Left ventricle myocardium superior (tissue), 1 donor: ENCODE measurements at places on chromosomes 2 and 18. TPM values are rescaled to one million over a fixed set of nuclear protein-coding genes. Genes with fewer than 3 reads are reported as not detected.

DNA sequence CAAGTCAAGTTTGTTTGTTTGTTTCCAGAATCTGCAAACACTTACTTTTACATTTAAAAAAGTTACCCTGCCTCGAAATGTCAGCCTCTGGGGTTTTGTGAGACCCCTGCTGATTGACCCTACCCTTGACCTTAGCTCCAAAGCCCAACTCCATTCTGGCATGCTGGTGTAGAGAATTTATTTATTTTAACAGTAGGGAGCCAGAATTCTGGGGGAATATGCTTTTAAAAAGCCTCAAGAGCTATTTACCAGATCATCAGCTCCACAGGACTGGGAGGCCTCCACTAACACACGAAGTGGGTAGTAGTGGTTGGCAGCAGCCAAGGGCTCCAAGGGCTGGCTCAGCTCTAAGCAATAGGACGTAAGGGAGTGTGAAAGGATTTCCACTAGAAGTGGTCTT, 23.2 kb upstream of the GREB1L start:
- DNase-seq, result no peak

GRCh38 chr2:161166538-161167409, 6.5 kb downstream of the TANK start:
- no peak for DNase-seq

DNA sequence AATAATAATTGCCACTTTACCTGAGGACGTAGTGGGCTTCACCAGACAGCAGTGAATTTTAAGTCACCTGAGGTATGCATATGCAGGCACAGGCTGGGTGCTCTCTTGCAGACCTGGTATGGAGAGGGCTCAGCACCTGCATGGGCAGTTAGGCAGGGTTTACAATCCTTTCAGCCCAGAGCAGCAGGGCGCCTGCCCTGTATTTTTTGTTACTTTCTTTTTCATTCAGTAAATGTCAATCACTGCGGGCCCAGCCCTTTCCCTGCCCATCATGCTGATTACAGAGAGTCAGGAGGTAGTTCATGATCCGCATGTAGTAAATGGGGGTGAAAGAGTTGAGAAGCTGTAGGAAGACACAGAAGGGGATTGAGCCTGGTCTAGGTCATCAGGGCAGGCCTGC, 147.0 kb upstream of the ALPP start:
- DNase-seq, result no peak

- no peak for DNase-seq
These were observed 1.6 kb upstream of the KLF7 start for GRCh38 chr2:207167099-207167923.

- DNase-seq, result no peak
These were observed 19.5 kb downstream of the ARHGAP15 start for GRCh38 chr2:143148757-143149156.

DNA sequence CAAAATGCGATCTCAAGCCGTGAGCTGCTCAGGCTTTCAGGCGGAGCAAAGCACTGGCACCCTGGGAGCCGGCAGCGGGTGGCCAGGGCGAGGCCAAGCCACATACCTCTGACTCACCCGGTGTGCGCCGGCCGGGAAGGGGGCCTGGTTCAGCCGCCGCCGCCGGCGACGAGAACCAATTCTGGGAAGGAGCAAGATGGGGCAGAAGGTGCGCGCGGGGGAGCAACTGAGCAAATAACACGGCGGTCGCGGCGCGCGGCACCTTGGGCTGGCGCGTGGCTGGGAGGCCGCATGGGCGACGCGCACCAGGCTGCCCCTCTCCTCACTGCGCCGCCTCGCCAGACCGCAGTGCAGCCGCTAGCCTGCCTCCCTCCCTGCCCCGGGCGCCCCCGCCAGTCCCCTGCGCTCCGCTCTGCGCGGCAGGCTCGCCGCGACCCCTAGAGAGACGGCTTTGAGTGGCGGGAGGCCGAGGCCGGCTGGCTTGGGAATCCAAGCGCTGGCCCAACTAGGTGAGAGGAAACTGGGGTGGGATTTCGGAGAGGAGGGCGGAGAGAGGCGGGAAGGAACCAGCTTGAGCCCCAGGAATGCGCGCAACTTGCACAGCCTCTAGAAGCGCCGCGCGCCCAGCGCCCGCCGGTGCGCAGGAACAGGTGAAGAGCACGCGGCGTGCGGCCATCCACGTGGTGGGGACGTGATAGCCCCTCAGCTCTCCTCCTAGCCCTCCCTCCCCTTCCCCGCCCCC, 3.2 kb downstream of the NRP2 start:
- peak; percentile 45 for DNase-seq

GRCh38 chr2:98607104-98607503, 1.2 kb downstream of the COA5 start:
- DNase-seq, result no peak

DNA sequence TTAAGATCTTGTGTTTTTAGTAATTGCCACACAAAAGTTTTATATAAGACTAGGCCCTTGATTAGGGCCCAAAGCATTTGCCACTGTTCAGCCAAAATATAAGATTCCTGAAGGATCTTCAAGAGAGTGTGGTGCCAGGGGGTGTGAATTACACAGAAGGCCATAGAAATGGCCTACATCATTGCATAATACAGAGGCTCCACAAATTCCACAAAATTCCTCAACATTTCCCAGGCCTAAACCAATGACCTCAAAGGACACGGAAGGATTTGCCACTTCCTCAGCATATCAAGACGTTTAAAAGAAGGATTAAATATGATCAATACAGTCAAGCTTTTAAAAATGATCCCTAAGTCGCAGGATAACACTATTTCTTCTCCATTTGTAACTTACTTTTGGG, 24.1 kb downstream of the COL6A3 start:
- DNase-seq, result no peak

DNA sequence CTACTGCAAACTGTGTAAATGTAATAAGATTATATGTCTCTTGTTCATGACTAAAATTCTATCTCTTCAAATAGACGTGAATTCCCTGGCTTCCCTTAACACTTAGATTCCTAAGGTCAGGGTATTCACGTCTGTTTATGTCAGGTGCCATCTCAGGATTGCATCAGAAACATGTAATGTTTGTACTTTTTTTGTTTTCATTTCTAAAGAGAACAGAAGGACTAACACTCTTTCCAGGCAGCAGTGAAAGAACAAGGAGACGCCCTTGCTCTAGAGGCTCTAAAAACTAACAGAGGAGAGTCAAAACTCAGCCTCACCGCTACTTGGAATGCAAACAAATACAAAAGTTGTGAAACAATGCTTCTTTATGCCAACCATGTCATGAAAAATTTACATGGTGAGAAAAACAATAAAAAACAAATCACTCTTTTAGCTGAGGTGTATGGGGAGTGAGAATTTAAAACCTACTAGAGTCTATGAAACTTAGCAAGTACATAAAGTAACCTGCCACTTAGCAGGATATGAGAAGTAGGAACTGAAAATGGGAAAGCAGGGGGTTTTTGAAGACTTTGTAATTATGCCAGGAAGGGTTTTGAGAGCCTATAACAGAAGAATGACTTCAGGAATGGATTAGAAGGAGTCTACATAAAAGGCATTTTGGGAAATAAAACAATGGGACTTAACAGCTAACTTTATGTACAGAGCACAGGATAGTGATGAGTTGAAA, 522.7 kb downstream of the THSD7B start:
- no peak for DNase-seq

DNA sequence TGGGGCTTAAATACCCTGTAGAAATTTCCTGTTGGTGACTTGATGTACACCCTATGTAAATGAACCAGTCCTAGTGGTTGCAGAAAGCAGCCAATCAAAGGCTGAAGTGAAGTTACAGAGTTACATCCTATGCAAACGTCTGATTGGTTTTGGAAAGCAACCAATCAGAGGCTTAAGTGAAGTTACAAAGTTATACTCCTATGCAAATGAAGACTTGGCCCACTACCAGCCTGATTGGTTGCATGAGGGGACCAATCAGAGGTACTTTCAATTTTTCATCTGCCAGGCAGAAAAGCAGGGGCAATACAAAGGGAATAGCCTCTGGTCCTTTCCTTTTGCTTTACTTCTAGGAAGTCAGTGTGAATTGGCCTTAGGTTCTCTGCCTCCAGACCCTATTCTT, 13.6 kb upstream of the ZNF397 start:
- no peak for DNase-seq

GRCh38 chr2:179479947-179480346, 215.3 kb upstream of the SESTD1 start:
- no peak for DNase-seq

GRCh38 chr2:66495788-66496640, 61.1 kb downstream of the MEIS1 start:
- peak; percentile 40 for DNase-seq

GRCh38 chr2:223697316-223697891, 95.2 kb upstream of the SCG2 start:
- DNase-seq, result no peak

GRCh38 chr2:7830616-7831015, 851.2 kb upstream of the ID2 start:
- DNase-seq, result no peak

The IL36G gene
- total RNA-seq, result not detected

The ERFE gene
- total RNA-seq, result not detected

The INPP5D gene
- 5.8 TPM for total RNA-seq

The HAUS1 gene
- total RNA-seq, result 7.0 TPM

The IKZF2 gene
- 6.1 TPM for total RNA-seq

The GDF7 gene
- 0.32 TPM for total RNA-seq

The ADD2 gene
- total RNA-seq, result 1.8 TPM

The LBH gene
- total RNA-seq, result 129 TPM
